ENCODE measurements at places on chromosomes 13 and 19. TPM values are rescaled to one million over a fixed set of nuclear protein-coding genes. Genes with fewer than 3 reads are reported as not detected.

The UGGT2 gene
- polyA plus RNA-seq: 32.7 TPM

The ANGPTL4 gene
- polyA plus RNA-seq: 11.8 TPM

DNA sequence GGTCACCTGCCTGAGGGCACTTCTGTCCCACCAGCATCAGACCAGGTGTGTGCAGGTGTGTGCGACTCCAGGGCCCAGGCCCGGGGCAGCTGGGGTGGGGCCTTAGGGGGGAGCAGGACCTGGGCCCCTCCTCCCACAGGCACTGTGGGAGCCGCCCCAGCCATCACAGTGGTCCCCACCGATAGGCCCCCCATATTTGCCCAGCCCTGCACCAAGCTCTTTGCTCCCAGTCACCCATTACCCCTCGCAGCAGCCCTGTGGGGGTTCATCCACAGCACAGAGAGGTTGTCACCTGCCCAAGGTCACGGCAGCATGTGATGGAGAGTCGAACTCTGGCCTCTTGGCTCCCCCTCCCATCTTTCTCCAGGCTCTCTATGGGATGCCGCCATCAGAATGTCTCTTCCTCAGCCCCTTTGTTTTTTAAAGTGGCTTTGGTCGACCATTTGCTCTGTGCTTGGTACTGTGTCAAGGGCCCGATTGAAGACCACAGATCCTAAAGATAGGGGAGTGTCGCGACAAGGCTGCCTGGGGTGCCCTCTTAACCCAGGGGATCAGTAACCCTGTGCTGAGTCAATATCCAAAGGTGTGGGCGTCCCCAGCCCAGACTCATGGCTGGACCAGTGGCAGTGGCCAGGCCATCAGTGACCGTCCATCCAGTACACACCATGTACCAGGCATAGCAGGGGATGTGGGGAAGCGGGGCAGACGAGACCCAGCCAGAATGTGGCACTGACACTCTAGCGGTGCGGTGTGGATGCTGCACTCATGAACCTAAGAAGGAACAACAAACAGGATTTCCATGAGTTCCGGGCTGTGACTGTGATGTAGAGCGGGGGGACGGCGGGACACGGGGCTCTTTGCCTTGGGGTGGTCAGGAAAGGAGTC lies 28.3 kb upstream of the NCCRP1 start:
- DNase-seq: no peak

DNA sequence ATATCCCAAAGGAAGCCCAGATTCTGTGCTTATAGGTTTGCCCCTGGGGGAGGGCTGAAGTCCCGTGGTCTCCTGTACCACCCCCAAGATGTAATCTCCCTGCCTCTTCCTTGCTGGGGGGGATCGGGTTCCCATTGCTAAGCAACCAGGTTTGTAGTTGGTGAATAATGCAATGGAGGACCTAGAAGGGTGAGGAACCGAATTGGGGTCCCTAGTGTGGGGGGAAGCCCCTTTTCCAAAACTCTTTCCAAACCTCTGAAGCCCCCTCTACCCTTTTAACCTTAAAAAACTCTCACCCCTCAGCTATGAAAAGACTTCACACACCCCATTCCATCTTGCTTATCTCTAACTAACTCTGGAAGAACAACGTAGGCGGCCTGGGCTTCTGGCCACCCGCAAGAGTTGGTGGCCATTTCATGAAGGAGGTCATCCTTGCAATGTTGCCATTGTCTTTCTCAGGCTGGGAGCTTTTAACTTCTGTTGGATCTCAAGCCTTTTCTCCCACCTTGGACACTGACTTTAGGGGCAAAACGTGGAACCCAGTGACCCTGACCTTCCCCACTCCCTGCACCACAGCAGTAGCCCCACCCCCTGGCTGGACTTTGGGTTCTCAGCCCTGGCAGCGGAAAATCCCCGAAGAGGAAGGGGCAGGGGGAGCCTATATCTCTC lies 661 bp downstream of the PALM3 start:
- DNase-seq: no peak

GRCh38 chr13:94351292-94351990 lies 128.0 kb downstream of the DCT start:
- DNase-seq: no peak

- DNase-seq: no peak
Measured at GRCh38 chr13:80695841-80696240, 354.9 kb upstream of the SPRY2 start.

DNA sequence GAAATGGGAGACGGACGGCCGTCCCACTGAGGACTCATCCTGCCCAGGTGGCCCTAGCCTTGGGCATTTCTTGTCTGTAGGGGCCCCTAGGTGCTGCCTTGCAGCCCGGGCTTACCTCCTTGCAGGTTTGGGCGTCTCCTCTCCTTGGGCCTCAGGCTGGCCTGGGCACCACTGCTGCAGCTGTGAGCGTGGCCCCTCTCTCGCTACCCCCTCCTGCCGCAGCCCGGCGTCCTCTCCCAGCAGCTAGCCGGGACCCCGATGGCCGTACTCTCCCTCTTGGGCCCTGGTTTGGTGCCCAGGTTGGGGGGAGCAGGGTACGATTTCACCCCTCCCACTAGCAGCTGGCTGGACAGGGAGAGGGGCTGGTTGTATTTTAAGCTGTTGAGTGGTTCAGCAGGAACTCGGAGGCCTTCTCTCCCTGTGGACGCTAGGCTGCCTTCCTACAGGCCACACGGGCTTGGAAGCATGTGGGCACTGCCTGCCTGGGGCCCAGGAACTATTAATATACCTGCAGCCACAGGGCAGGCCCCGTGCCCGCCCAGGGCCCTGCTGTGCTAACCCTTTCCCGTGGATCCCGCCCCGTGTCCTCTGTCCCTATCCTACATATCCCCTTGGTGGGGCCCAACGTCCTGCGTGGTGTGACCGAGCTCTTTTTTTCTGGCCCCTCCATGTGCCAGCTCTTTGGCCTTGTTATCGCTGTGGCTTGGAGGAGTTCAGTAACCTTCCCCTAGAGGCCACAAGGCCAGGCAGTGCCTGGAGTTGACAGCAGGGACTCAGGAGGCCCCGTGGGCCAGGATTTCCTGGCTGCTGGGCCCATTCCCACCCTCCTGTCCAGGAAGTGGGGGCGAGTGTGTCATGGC lies 11.7 kb downstream of the NDUFB7 start:
- DNase-seq: no peak

- DNase-seq: no peak
Measured at GRCh38 chr13:42549552-42549936, 24.4 kb upstream of the TNFSF11 start.
